ENCODE measurements at places on chromosomes 2 and 18.

- H3K27me3 ChIP-seq, result peaks cover 33% of the 10 kb centered on the region
- no peak overlapping the region for H3K27ac ChIP-seq
- H3K4me1 ChIP-seq, result peaks cover 40% of the 10 kb centered on the region
- no peak for DNase-seq
Observed at GRCh38 chr2:199456383-199457146, 1.2 kb downstream of the SATB2 start.

GRCh38 chr18:30999186-30999585 lies 43.4 kb downstream of the DSC3 start:
- no peak overlapping the region for H3K27ac ChIP-seq
- H3K4me3 ChIP-seq, result no peak overlapping the region
- no peaks in the 10 kb centered on the region for H3K4me1 ChIP-seq
- no peak for DNase-seq

GRCh38 chr2:172103471-172104272 lies 972 bp upstream of the DLX2 start:
- peak; percentile 79 for DNase-seq
- no peaks in the 10 kb centered on the region for H3K36me3 ChIP-seq
- peaks cover 91% of the 10 kb centered on the region for H3K27me3 ChIP-seq
- H3K27ac ChIP-seq, result no peak overlapping the region

- H3K27ac ChIP-seq, result no peak overlapping the region
- no peaks in the 10 kb centered on the region for H3K27me3 ChIP-seq
- no peak for DNase-seq
Observed at GRCh38 chr2:46477925-46478324, 1.4 kb upstream of the TMEM247 start.

DNA sequence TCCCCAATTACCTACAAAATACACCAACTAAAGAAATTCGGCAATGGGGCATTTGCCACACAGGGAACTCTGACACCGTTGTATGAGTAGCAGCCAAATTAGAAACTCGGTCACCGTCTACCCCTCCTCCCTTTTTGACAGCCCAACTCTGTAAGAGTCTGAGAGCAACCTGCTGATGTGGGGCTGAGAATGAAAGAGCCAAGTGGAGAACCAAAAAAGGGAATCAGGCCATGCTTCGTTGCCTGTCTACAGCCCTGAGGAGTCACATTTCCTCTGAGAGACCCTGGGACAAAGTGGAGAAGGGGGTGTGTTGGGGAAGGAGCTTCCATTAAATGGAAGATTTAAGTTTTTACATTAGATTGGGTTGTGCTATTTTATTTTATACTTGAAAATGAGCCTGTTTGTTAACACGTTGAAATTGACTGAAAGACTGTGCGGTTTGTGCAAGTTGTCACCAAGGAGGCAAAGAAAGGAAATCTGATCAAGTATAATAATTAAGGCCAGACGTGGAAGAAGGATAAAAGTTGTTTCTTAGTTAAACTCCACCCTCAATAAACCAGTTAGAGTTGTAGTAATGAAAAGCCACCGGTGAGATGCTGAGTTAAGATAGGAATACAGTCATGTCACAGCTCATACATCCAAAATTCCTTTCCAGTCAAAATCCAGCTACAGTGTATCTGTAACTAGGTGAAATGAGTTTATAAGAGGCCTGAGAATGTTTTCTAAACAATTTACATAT lies 131.7 kb upstream of the CREB1 start:
- no peaks in the 10 kb centered on the region for H3K36me3 ChIP-seq
- H3K4me3 ChIP-seq, result no peak overlapping the region
- DNase-seq, result no peak
- no peaks in the 10 kb centered on the region for H3K4me1 ChIP-seq
- H3K27me3 ChIP-seq, result no peaks in the 10 kb centered on the region

DNA sequence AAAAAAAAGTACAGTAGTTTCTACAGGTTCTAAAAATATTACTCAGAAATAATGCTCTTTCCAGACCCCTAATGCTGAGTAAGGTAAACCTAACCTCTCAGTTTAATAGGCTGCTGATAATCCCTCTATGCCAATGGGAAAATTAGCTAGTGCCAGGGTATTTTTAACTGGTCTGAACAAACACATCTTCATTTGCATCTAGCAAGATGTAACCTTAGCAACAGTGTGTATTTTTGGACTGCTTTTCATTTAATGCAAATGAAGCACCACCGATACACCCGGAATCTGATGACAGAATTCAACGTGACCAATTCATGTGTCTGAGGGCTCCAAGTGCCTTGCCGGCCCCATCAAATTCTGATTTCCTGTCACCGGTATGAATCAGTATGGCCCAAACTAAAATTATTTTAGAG lies 47.4 kb upstream of the CYRIA start:
- no peaks in the 10 kb centered on the region for H3K4me1 ChIP-seq
- no peak for DNase-seq
- no peak overlapping the region for H3K4me3 ChIP-seq
- H3K27me3 ChIP-seq, result no peaks in the 10 kb centered on the region

- no peaks in the 10 kb centered on the region for H3K4me1 ChIP-seq
- no peaks in the 10 kb centered on the region for H3K27me3 ChIP-seq
- no peak overlapping the region for H3K4me3 ChIP-seq
- H3K27ac ChIP-seq, result no peak overlapping the region
- DNase-seq, result no peak
Observed at GRCh38 chr2:181991171-181991885, 5.7 kb downstream of the PPP1R1C start.

DNA sequence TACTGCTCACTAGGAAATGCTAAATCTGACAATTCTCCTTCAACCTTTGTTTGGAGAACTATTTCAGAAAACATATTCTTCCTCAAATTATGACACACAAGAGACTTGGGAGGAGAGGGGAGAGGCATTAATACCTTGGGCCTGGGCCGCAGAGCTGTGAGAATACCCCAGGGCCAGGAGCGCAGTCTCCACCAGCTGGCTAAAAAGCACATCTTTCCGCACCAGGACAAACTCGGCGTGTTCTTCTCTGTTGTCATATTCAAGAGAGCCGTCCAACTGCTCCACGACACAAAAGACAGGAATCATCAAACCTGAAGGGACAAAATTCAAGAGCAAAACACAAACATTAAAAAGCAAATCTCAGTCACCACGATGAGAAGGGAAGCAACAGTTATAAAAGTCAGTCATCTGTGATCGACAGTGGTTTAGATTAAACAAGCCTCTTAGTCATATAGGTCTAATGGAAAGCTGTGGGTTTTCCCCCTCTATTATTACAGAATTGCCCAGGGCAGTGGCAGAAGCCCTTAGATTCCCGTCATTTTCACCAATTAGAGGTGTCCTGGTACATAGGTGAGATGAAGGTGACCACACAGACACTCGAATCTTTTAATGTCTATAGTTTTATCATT lies 24.4 kb downstream of the SATB2 start:
- DNase-seq, result no peak
- H3K4me1 ChIP-seq, result no peaks in the 10 kb centered on the region
- H3K27ac ChIP-seq, result no peak overlapping the region
- H3K27me3 ChIP-seq, result no peaks in the 10 kb centered on the region

- H3K4me1 ChIP-seq, result peaks cover 39% of the 10 kb centered on the region
- H3K27ac ChIP-seq, result peak overlapping the region; percentile 40
- H3K4me3 ChIP-seq, result no peak overlapping the region
- H3K36me3 ChIP-seq, result no peaks in the 10 kb centered on the region
Observed at GRCh38 chr2:43461453-43462073, 134.3 kb downstream of the THADA start.

- no peak for DNase-seq
- H3K27me3 ChIP-seq, result no peaks in the 10 kb centered on the region
- H3K27ac ChIP-seq, result no peak overlapping the region
- H3K4me1 ChIP-seq, result no peaks in the 10 kb centered on the region
- H3K36me3 ChIP-seq, result no peaks in the 10 kb centered on the region
Observed at GRCh38 chr2:113376253-113376912, 61.1 kb upstream of the ZNG1B start.

DNA sequence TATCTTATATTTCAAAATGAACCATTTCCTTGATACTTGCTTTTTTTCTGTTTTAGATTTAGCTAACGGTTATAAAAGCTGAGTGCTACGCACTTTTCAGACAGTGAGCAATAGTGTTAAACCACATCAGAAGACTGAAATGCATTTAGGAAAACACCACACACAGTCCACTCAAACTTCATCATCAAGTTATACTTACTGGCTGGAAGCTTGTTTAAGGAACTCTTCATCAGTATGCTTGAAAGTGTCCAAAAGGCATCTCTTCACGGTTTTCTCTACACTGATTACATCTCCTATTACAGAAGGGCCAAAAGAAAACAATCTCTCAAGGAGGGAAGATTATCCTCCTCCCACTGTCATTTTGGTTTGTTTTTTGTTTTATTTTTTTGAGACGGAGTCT lies 19.7 kb downstream of the ILKAP start:
- no peaks in the 10 kb centered on the region for H3K27me3 ChIP-seq
- peaks cover 9% of the 10 kb centered on the region for H3K4me1 ChIP-seq
- no peak overlapping the region for H3K27ac ChIP-seq
- DNase-seq, result no peak

GRCh38 chr2:240571314-240571973 lies 3.2 kb downstream of the RNPEPL1 start:
- H3K27ac ChIP-seq, result no peak overlapping the region
- no peak for DNase-seq

- no peak for DNase-seq
- no peak overlapping the region for H3K27ac ChIP-seq
- no peaks in the 10 kb centered on the region for H3K27me3 ChIP-seq
- H3K4me1 ChIP-seq, result peaks cover 13% of the 10 kb centered on the region
- H3K36me3 ChIP-seq, result no peaks in the 10 kb centered on the region
- H3K4me3 ChIP-seq, result no peak overlapping the region
Observed at GRCh38 chr2:106267997-106268396, 73.9 kb upstream of the UXS1 start.

DNA sequence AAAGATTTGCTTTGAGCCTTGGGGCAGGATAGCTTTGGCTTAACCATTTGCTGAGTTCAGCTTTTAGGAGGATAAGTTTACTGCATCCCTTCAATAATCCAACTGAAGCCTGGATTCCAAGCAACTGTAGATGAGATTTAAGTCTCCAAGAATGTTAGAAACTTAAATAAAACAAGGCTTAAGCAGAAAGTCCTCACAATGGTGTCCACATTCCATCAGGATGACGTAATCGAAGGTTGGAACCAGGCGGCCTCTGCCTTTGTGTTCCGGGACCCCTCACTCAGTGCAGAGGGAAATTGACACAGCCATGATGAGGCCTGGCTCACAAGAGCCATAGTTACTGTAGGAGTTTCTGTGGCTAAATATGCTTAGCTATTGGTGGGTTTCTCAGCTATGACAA lies 260.4 kb downstream of the LPIN1 start:
- H3K27ac ChIP-seq, result no peak overlapping the region
- no peaks in the 10 kb centered on the region for H3K36me3 ChIP-seq
- no peaks in the 10 kb centered on the region for H3K4me1 ChIP-seq
- no peak for DNase-seq

DNA sequence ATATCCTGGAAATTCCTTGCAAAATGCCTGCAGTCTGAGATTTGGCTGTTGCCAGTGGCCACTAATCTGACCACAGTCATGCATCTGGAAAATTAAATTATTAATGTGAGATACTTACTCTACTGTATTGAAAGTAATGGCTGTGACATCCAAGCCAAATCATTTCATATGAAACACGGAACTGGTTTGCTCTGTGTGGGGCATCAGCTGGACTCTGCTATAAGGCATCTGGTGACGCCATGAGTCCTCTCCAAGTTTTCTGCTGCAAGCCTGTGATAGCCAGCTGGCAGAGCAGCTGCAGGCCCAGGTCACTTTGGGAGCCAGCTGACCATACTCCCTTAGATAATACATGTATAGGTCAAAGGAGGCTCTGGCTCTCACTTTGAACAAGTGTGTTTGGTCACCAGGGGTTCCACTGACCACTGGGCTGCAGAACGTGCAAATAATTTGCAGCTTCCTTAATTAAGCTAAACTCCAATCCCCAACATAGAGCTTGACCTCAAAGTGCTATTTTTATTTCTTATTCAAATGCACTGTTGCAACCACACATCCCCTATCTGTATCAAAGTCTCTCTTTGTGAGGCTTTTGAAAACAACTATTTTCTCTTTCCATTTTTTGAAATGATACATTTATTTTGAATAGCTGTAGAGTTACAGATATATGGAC lies 152.9 kb downstream of the NCKAP5 start:
- no peak for DNase-seq
- H3K36me3 ChIP-seq, result no peaks in the 10 kb centered on the region
- H3K27ac ChIP-seq, result peak overlapping the region; percentile 26

- DNase-seq, result peak; percentile 80
- peak overlapping the region; percentile 71 for H3K4me3 ChIP-seq
- H3K36me3 ChIP-seq, result no peaks in the 10 kb centered on the region
- H3K27ac ChIP-seq, result peak overlapping the region; percentile 82
- no peaks in the 10 kb centered on the region for H3K27me3 ChIP-seq
Observed at GRCh38 chr2:8685697-8686358, 4.0 kb downstream of the ID2 start.

- no peaks in the 10 kb centered on the region for H3K36me3 ChIP-seq
- no peaks in the 10 kb centered on the region for H3K27me3 ChIP-seq
- no peak for DNase-seq
- no peaks in the 10 kb centered on the region for H3K4me1 ChIP-seq
- no peak overlapping the region for H3K27ac ChIP-seq
Observed at GRCh38 chr18:30987467-30988241, 54.9 kb downstream of the DSC3 start.

DNA sequence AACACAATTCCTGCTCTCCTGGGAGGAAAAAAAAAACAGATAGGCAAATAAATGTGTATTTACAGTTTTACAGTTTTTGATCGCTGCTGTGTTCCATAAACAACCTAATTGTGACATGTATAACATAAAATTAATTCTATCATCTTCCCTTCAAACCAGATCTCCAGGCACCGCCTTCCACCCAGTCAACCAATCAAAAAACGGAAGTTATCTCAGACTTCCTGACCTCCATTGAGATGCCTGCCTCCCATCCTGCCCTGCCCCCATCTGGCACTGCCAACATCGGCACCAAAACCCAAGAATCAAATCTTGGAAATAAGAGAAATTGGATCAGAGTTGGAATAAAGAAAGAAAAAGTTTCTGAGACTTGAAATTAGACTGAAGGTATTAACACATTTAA lies 3.1 kb upstream of the RIOK3 start:
- no peak overlapping the region for H3K27ac ChIP-seq
- no peak for DNase-seq
- H3K27me3 ChIP-seq, result no peaks in the 10 kb centered on the region
- no peaks in the 10 kb centered on the region for H3K36me3 ChIP-seq

- H3K4me3 ChIP-seq, result no peak overlapping the region
- peak overlapping the region; percentile 66 for H3K27ac ChIP-seq
- no peak for DNase-seq
- H3K36me3 ChIP-seq, result no peaks in the 10 kb centered on the region
Observed at GRCh38 chr2:43462866-43463641, 132.8 kb downstream of the THADA start.

DNA sequence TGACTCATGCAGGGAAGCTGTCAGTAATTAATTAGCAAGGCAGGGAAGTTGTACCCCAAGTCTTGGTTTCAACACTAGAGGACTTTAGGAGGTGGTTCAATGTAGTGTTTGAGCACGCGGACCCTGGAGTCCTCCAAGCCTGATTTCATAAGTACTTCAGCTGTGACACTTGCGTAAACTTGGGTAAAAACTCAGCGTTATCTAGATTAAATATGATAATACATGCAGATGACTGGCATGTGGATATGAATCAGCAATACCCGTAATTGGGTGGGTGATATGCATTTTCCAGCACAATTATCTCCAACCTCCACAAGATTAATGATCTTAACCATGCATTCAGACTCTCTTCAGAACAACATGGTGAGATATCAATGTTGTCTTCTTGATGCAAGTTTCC lies 5.2 kb downstream of the UGT1A7 start:
- H3K27ac ChIP-seq, result no peak overlapping the region
- no peaks in the 10 kb centered on the region for H3K27me3 ChIP-seq
- H3K36me3 ChIP-seq, result no peaks in the 10 kb centered on the region
- H3K4me1 ChIP-seq, result no peaks in the 10 kb centered on the region
- H3K4me3 ChIP-seq, result no peak overlapping the region
- no peak for DNase-seq
